ENCODE measurements at places on chromosomes 11 and 22. TPM values are rescaled to one million over a fixed set of nuclear protein-coding genes. Genes with fewer than 3 reads are reported as not detected.
A peak's percentile ranks its signal among the peaks of the same experiment; 100 is the strongest.

DNA sequence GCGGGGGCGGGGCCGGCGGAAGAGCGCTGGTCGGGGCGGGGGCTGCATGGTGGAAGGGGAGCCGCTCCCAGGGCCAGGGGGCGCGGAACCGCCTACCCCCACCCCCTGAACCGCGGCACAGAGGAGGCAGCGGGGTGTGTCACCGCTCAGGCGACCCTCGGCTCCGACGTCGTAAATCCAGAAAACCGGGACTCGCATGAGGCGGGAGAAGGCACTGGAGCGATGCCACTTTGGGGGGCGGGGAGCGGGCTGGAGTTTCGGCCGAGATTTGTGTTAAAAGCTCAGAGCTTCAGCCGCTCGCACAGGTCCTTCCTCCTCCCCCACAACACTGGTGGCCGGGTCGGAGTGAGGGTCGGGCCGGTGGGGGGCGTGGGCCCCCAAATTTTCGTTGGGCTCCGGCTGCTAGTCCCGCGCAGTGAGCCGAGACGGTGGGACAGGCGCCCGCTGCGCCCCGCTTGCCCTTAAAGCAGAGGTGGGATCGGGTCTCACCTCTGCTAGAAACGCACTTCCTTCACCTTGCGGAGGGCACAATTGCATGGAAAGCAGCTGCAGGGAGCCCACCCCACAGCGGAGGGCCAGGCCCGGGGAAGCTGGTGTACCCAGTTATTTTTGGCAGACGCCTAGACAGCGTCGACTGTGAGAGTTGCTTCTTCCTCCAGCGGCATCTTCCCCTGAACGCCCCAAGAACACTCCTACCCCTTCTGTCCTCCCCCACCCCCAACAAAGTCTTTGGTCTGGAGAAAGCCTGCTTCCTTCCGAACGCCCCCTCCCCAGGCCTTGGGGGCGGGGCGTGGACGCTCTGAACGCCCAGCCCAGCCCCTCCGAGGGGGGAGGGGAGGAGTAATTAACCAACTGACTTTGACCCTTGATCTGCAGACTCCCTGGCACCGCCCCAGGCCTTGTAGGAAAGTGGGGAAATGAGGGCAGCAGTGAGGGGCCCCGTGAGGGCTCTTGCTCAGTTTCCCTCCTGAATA is 1.1 kb downstream of the OVOL1 start:
- no peak for DNase-seq

The LRRC74B gene
- 0.24 TPM for polyA plus RNA-seq

- no peak for DNase-seq
Measured at GRCh38 chr11:102111787-102112508, 1.7 kb downstream of the YAP1 start.

GRCh38 chr11:44725757-44726282 is 942 bp upstream of the TSPAN18 start:
- no peak for DNase-seq

The ABCC8 gene
- 3.6 TPM for polyA plus RNA-seq

DNA sequence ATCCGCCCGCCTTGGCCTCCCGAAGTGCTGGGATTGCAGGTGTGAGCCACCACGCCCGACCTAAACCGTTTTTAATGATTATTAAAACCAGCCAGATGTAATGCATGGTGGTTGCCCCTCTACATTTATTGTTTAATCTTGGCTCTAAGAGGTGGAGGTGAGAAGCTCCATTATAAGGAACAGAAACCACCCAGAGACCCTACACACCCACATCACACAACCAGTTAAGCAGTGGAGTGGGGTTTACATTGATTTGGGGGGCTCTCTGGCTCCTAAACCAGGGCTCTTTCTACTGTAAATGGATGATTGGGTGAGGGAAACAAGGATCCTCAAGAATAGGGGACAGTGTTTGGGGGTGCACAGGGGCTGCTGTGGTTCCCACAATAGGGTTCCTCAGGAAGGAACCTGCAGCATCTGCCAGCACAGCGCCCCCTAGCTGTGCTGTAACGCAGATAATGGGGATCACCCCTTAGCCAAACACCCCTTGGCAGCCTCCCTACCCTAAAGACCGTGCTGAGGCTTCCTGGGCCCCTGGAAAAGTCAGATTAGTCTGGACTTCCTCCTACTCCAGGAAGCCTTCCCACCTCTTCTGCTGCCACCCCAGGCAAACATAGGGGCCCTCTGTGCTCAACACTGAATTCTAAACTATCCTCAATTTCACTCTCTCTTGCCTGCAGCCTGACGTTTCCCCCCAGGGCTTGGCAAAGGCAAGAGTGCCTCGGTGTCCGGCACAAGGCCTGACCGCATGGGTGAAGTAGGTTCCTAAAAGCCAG is 2.4 kb downstream of the MPST start:
- DNase-seq = peak; percentile 15

The FJX1 gene
- 6.3 TPM for polyA plus RNA-seq

DNA sequence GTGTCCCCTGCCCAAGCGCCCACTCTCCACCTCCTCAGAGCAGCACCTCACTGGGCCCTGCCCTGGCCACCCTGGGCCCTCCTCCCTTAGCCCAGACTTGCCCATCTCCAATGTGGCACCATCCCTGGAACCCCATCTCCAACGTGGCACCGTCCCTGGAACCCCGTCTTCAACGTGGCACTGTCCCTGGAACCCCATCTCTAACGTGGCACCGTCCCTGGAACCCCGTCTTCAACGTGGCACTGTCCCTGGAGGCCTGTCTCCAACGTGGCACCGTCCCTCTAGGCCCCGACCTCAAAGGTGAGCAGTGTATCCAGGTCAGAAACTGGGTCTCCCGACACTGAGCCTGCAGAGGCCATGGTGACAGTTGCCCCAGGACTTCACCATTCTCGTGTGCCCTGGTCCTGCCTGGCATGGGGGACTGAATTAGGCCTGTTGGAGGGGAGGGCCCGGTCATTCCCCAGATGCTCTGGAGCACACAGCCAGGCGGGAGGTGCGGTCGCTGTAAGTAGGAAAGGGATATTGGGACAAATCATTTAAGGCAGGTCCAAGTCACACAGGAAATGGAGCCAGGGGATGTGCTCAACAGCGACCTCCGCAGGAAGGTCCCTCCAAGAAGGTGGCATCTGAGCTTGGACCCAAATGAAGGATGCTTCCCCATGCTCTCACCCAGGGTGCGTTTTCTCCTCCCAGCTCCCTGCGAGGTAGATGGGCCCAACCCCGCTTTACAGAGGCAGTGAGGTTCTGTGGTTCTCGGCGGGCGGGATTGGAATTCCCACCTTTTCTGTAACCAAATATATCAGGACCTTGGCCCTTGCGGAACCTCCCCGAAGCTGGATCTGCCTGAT is 2.4 kb upstream of the CTSD start:
- no peak for DNase-seq

The MAJIN gene
- not detected for polyA plus RNA-seq

The HIKESHI gene
- 37.8 TPM for polyA plus RNA-seq

The MPPED2 gene
- 9.6 TPM for polyA plus RNA-seq

The GGT5 gene
- 12.6 TPM for polyA plus RNA-seq

DNA sequence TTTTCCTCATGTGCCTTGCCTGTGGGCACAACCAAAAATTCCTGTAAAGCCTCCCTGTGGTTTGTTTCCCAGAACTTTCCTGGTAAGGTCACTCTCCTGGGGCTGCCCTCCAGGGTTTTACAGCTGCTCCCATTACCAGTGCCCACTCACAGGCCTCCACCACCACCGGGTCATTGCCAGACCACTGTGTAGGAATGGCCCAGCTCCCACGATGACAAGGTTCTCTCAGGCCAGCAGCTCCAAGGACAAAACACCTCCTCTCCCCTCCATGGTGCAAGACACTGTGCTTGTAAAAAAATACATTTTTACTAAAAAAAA is 96.1 kb upstream of the AKIP1 start:
- no peak for DNase-seq

DNA sequence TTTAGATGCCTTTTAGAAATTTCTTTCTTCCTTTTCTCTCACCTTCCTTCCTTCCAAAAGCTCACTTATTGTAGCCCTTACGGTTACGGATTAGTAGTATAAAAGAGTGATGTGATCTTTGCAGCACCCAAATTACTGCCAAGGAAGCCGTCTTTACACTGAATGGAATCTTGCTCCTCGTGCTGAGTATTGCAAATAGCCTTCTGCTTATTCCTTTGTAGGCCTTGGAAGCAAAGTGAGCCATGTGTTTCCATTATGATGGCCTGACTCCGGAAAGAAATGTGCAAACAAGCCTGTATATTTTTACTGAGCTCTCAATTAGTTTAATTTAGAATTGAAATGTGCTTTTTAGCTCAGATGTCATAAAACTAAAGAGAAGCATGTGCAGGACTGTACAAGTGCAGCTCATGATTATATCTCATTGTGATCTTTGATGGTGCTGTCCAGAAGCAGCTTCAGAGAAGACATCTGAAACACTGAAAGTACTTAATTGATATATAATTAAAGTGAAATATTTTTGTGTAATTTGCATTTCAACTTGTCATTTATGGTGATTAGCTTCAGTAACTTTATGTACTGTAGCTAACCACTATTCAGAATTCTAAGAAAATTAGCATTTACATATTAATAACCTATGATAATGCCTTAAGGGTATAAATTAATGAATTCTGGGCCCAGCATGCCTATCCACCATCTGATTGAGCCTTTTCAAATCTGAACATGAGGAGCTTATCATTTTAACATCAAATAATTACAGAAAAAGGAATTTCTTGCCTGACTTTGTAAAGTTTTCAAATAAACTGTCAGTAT is 129.3 kb downstream of the GRIA4 start:
- DNase-seq = no peak

- DNase-seq = no peak
Measured at GRCh38 chr11:75420224-75421034, 12.6 kb downstream of the KLHL35 start.

The TCN2 gene
- 10.7 TPM for polyA plus RNA-seq

- no peak for DNase-seq
Measured at GRCh38 chr11:72012091-72012630, 13.5 kb downstream of the IL18BP start.

DNA sequence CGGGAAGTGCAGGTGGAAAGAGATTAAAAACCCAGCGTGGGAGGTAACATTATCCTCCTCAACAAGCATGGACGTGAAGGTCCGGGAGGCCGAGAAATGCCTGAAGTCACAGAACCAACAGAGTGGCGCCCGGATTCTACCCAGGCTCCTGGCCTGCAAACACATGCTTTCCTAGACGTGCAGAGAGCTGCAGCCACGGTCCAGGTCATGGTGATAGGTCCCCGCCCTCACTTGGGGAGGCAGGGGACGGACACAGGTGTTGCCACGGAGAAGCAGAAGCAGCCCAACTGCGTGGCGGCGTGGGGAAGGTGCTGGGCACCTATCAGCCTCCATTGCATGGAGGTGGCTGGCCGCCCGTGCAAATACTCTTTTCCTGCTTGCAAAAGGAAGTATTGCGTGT is 148.8 kb downstream of the MPPED1 start:
- DNase-seq = no peak

GRCh38 chr11:133082453-133082781 is 449.9 kb downstream of the OPCML start:
- DNase-seq = no peak

The CARD10 gene
- 12.4 TPM for polyA plus RNA-seq

The FIBIN gene
- polyA plus RNA-seq = 55.7 TPM

- DNase-seq = no peak
Measured at GRCh38 chr11:74638869-74639268, 46.5 kb downstream of the POLD3 start.

DNA sequence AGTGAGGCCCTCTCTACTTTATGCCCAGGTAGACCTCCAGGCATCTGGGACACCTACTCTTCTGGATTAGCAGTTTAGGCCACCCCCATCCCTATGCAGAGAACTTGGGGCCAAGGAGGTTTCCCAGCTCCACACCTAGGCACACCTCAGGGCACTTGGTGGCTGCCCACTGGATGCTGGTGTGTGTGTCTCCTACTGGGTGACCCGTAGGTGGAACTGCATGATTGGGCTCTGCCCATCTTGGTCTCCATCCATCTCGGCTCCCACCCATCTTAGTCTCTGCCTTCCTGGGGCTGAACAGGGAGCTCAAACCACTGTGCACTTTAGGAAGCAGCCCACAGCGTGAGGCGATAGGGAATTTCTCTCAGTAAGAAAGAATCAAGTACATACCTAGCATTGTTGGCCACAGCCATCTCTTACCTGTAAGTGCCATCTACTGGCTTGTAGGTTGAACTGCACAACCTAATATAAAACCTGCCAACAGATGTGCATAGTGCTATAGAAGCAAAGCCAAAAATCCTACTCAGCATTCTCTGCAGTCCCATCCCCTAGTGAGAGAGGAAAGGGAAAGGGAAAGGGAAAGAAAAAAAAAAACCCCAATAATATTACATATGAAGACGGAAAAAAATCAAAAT is 61.6 kb upstream of the PTPN5 start:
- DNase-seq = no peak

DNA sequence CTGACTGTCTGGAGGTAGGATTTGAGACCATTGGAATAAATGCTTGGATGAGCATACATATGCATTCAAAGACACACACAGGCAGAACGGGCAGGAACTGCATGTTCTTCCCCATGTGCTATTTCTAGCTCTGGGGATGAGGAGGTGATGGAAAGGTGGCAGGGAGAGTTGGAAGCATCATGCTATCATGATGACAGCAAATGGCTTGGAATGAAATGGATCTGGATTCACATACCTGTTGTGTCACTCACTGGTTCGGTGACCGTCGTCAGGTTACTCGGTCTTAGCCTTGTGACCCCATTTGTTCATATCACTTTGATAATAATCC is 627.9 kb upstream of the KIRREL3 start:
- DNase-seq = no peak

- no peak for DNase-seq
Measured at GRCh38 chr11:105834461-105834860, 187.6 kb downstream of the MSANTD4 start.

- DNase-seq = no peak
Measured at GRCh38 chr22:46348099-46348695, 12.7 kb downstream of the TRMU start.

The GAS2L1 gene
- 9.3 TPM for polyA plus RNA-seq

GRCh38 chr22:20651286-20651685 is 122.6 kb upstream of the SERPIND1 start:
- DNase-seq = no peak

GRCh38 chr11:114762408-114762807 is 84.1 kb downstream of the NXPE2 start:
- DNase-seq = peak; percentile 75

The MAP6 gene
- polyA plus RNA-seq = 12.5 TPM

The SLC6A5 gene
- not detected for polyA plus RNA-seq

The OR10D3 gene
- not detected for polyA plus RNA-seq

DNA sequence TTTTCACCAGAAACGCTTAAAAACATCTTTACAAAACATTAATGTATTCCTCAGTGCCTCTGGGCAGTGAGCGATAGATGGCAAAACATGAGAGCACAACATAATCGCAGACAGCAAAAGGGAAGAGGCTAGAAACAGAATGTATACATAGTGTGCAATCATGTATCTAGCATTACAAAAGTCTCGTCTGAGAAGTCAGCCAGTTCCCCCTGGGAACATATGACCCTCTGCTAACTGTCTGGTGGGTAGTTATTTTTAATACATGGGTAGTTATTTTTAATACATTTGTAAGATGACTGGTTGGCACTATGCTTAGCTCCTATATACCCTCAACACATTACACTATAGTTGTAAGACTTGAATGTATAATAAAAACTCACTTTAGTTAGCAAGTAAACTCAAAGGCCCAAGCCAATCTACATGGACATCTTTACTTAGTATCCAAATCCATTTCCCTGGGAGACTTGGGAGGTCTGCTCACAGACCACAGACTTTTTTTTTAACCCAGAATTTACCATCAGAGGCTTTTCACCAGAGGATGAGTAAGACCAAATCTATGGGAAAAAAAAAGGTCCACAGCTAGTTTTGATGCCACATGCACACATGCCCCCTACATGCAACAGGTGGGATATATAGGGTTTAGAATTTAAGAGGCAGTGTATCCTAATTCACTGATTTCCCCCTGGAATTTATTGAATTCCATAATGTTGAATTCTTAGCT is 71.7 kb downstream of the AMBRA1 start:
- DNase-seq = no peak
